ENCODE measurements at places on chromosomes 6 and 20. TPM values are rescaled to one million over a fixed set of nuclear protein-coding genes. Genes with fewer than 3 reads are reported as not detected.

Gene ANGPT4
- total RNA-seq, result 0.70 TPM

Gene LINC00237
- total RNA-seq, result not detected

GRCh38 chr6:90216072-90216977 lies 80.3 kb downstream of the BACH2 start:
- peaks cover 50% of the 10 kb centered on the region for H3K4me1 ChIP-seq
- H3K27me3 ChIP-seq, result no peaks in the 10 kb centered on the region
- H3K4me3 ChIP-seq, result no peak overlapping the region
- no peak for DNase-seq
- H3K36me3 ChIP-seq, result no peaks in the 10 kb centered on the region

DNA sequence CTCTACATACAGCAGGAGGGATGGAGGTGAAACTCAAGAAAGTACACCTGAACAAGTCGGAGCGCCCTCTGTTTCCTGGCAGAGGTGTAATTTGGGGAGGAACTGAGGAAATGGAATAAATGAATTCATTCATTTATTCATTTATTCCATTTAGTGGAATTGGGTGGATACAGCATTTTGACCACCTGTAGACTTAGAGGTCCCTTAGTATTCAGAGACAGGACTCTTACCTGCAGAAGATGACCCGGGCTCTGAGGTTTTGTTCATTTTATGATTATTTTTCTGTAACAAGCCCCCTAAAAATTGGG lies 9.1 kb downstream of the TRIM31 start:
- no peak overlapping the region for H3K27ac ChIP-seq
- H3K36me3 ChIP-seq, result no peaks in the 10 kb centered on the region
- peaks cover 36% of the 10 kb centered on the region for H3K4me1 ChIP-seq
- peaks cover 34% of the 10 kb centered on the region for H3K27me3 ChIP-seq

- no peaks in the 10 kb centered on the region for H3K36me3 ChIP-seq
- no peaks in the 10 kb centered on the region for H3K4me1 ChIP-seq
- DNase-seq, result no peak
- no peaks in the 10 kb centered on the region for H3K27me3 ChIP-seq
- no peak overlapping the region for H3K4me3 ChIP-seq
Observed at GRCh38 chr6:70112716-70113115, 190.2 kb downstream of the COL9A1 start.

DNA sequence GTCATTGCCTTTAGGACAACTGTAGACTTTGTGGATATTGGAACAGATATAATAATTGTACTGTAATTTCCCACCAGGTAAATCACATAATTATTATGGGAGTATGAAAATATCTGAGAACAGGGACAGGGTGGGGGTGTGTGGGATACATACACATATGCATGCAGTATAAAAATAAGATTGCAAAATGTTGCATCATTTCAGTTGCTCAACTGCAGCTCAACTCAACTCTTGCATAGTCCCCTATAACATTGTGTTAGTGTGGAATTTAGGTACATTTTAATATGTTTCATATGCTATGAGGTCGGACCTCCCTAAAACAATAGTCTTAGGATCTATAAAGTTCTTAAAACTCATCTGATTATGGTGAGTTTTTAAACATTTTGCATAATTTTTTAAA lies 275.0 kb upstream of the FLRT3 start:
- no peak for DNase-seq
- H3K27ac ChIP-seq, result no peak overlapping the region
- H3K4me1 ChIP-seq, result no peaks in the 10 kb centered on the region
- H3K4me3 ChIP-seq, result no peak overlapping the region
- no peaks in the 10 kb centered on the region for H3K27me3 ChIP-seq
- H3K36me3 ChIP-seq, result no peaks in the 10 kb centered on the region

GRCh38 chr20:24296477-24297261 lies 172.8 kb upstream of the SYNDIG1 start:
- H3K27me3 ChIP-seq, result no peaks in the 10 kb centered on the region
- H3K4me3 ChIP-seq, result no peak overlapping the region
- H3K36me3 ChIP-seq, result no peaks in the 10 kb centered on the region
- no peak for DNase-seq
- H3K27ac ChIP-seq, result no peak overlapping the region

DNA sequence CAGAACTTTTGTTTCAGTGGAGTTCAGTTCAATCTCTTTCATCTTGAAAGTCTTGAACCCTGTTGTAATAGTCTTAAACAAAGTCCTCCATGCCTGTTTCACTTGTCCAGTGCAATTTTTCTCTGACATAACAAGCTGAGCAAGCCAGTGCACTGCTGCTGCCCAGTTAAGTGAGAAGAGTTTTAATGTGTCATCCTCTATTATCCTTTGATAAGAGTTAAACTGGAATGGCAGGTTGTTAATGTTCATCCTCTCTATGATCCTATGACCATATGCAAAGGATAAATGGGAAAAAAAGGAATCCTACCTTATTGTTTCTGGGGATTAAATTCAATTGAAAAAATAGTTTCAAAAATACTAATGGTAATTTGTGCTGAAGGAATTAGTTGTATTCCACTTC lies 197.5 kb downstream of the FRK start:
- H3K27me3 ChIP-seq, result no peaks in the 10 kb centered on the region
- no peaks in the 10 kb centered on the region for H3K4me1 ChIP-seq
- H3K36me3 ChIP-seq, result no peaks in the 10 kb centered on the region
- no peak overlapping the region for H3K27ac ChIP-seq
- DNase-seq, result no peak

GRCh38 chr6:54248994-54249393 lies 59.2 kb upstream of the TINAG start:
- H3K4me1 ChIP-seq, result no peaks in the 10 kb centered on the region
- no peaks in the 10 kb centered on the region for H3K36me3 ChIP-seq
- no peak overlapping the region for H3K4me3 ChIP-seq
- H3K27ac ChIP-seq, result no peak overlapping the region
- DNase-seq, result no peak
